Activated CD8-positive, alpha-beta memory T cell treated with anti-CD3 and anti-CD28 coated beads, Interleukin-2, amount 50 U/mL, for 4 hours (primary cell): ENCODE measurements at places on chromosomes 12 and 14.

- DNase-seq: no peak
Measured at GRCh38 chr12:91616416-91616815, 433.8 kb upstream of the DCN start.

DNA sequence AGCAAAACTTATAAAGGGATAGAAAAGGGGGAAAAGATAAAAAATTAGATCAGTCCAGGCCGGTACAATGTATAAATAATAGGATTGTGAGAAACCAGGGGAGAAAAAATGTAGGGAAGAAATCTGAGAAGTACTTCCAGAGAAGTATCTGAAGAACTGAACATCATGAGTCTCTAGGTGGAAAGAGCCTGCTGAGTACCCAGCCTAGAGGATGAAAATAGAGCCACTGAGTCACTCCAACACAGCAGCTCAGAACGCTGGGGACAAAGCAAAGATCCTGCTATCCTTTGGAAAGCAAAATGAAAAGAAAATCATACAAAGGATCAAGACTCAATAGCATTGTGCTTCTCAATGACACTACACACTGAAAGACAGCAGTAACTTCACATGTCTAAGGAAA, 138.0 kb downstream of the ANO6 start:
- DNase-seq: no peak

GRCh38 chr12:113392520-113392919, 11.2 kb downstream of the SDS start:
- no peak for DNase-seq

GRCh38 chr14:104130974-104131651, 7.3 kb upstream of the KIF26A start:
- no peak for DNase-seq

DNA sequence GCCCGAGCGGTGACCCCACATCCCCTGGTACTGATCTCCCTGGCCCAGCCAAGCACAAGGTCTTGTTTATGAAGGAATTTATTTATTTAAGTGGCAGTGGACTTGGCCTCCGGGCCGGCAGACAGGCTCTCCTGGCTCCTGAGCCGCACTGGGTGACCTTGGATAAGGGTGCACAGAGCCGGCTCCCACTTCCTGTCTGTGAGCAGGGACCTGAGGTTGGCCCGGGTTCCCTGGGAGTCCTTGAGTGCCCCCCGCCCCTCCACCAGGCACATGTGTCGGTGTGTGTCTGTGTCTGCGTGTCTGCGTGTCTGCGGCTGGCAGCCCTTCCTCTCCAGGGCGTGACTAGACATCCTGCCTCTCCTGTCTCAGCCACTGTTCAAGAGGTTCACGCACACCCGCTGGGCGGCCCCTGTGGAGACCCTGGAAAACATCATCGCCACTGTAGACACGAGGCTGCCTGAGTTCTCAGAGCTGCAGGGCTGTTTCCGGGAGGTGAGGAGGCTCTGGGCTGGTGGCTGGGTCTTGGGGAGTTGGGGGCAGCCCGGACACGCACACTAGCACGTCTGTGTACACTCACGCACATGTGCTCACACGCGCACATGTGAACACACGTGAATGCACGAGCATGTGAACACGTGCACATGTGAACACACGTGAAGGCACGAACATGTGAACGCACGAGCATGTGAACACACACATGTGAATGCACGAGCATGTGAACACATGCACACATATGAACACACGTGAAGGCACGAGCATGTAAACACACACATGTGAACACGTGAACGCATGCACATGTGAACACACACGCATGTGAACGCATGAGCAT, 9.3 kb downstream of the TNFAIP2 start:
- no peak for DNase-seq

- DNase-seq: peak; percentile 18
Measured at GRCh38 chr12:26125400-26126339, 833 bp upstream of the BHLHE41 start.

DNA sequence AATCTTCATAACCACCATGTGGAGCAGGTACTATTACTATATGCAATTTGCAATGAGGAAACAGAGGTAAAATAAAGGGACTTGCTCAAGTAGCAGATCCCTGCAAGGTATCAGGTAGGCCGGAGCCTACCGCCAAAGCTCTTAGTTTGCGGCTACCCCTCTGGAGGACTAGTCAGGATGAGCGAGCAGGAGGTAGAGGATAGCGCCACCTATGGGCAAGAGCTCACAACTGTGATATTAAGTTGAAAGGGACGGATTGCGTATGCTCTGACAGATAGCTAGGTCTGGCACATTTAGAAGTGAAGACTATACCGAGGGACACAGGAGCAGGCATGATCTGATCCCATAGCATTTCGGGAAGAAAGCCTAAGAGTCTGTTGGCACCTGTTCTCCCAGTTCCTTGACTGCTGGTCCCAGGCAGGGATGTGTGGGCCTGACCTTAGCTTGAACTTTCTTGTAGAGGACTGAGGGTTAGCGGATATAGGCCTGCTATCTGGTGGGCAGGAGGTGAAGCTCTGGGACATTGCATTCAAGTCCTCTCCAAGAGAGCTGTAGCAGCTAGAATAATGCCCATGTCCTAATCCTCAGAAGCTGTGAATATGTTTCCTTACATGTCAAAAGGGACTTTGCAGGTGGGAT, 48.0 kb downstream of the SLC17A8 start:
- DNase-seq: no peak

- DNase-seq: no peak
Measured at GRCh38 chr14:65937079-65937959, 524.8 kb downstream of the FUT8 start.

GRCh38 chr12:46160981-46161690, 107.7 kb downstream of the SLC38A1 start:
- no peak for DNase-seq

DNA sequence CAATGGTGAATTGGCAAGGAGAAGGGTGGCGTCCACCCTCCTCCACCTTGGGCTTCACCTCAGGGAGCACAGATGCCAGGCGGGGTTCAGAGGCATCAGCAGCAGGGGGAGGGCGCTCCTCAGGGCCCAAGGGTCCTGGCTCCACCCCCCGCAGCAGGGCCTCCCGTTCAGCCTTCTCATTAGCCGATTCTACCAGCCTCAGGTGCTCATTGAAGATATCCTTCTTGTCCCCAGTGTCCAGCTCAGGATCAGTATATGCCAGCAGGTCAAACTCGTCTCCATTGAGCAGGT, 19.3 kb upstream of the PRKAG1 start:
- DNase-seq: no peak

GRCh38 chr14:80762641-80763228, 178.8 kb downstream of the CEP128 start:
- no peak for DNase-seq

DNA sequence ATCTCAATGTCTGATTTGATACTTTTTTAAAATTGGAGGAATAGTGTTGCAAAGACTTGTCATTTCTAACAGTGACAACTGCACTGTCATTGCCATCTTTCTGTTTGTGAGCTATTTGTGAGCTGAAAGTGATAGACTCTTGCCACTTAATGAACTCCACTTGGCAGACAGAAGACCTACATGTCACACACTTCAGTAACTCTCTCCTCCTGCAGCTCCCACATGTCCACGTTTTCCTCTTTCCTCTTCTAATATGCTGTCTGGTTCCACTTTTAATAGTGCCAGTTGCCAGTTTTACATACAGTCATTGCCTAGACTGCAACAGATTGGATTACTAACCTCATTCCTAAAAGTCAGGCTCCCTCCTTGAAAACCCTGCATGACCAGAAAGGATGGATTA, 121.5 kb downstream of the CAPZA3 start:
- no peak for DNase-seq

DNA sequence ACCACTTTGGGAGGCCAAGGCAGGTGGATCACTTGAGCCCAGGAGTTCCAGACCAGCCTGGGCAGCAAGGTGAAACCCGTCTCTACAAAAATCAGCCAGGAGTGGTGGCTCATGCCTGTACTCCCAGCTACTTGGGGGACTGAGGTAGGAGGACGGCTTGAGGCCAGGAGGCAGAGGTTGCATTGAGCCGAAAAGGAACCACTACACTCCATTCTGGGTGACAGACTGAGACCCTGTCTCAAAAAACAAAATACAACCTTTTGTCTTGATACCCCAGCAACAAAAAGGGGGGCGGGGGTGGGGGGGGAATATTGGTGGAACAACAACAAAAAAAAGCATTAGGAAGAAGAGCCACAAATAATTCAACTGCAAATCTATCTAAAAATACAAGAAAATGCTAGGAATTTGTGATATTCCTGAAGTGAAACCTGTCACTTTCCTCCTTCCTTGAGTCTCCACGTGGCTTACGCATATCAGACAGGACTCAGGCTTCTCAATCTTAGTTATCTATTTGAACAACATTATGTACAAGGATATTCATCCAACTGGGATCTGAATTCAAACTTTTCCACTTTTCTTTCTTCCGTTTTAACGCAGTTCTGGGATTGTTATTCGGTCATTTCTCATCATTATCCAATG, 1.3 kb downstream of the R3HDM2 start:
- DNase-seq: no peak

GRCh38 chr12:119589634-119590033, 3.9 kb upstream of the TMEM233 start:
- no peak for DNase-seq

GRCh38 chr12:124392667-124393413, 97.9 kb downstream of the RFLNA start:
- no peak for DNase-seq

DNA sequence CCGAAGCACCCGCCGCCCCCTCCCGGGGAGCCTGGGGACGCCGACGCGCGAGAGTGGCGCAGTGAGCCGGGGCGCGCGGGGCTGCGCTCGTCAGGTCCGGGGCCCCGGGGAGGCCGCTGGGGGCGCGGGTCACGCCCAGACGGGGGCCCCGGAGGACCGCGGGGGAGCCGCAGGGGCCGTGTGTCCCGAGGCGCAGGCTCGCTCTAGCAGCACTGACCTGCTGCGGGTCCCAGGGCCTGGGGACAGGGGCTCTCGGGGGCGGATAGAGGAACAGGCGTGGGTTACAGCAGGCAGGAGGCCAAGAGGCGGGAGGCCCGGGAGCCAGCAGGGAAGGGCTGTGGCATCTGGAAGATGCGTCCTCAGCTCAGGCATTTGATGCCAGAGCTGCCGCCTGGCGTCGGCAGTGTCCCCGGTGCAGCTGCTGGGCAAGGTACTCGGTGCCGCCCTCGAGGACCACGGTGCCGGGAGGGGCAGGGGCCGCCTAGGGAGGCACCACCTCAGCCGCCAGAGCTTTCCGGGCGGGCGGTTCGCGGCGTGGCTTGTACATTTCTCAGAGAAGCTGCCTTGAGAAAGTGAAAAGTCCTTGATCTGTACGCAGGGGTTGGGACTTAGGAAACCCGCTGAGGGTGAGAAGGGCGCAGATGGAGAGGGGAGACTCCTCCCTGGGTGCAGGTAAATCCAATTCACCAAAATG, 1.2 kb downstream of the WNT5B start:
- peak; percentile 23 for DNase-seq

DNA sequence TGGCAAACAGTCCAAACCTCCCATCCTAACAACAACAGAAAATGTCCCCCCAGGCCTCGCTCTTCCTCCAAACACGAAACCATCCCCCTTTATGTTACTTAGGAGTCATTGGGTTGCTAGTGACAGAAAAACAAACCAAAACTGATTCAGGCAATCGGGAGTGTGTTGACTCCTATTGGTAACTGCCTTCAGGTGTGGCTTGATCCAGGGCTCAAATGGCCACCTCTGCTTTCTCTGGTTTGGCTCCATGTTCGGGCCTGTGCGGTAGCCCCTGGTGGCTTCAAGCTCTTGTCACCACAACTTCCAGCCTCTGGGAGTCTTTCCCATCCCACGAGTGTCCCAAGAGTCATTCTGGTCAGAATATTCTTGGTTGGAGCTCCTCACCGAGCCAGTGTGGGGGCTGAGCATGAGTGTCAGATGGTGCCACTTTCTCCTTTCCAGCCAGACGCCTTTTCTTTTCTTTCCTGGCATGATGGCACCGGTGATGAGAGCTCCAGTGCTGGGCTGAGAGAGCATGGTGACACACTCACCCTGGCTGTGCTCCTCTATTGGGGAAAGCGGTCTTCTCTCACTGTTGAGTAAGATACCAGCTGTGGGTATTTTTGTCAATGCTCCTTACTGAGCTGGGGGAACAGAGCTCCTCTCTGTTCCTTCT, 38.6 kb downstream of the NOC4L start:
- no peak for DNase-seq

GRCh38 chr14:65934070-65934435, 521.5 kb downstream of the FUT8 start:
- DNase-seq: no peak

- no peak for DNase-seq
Measured at GRCh38 chr14:88910386-88910785, 85.9 kb downstream of the TTC8 start.

- DNase-seq: no peak
Measured at GRCh38 chr14:73295198-73295796, 58.0 kb downstream of the PAPLN start.

DNA sequence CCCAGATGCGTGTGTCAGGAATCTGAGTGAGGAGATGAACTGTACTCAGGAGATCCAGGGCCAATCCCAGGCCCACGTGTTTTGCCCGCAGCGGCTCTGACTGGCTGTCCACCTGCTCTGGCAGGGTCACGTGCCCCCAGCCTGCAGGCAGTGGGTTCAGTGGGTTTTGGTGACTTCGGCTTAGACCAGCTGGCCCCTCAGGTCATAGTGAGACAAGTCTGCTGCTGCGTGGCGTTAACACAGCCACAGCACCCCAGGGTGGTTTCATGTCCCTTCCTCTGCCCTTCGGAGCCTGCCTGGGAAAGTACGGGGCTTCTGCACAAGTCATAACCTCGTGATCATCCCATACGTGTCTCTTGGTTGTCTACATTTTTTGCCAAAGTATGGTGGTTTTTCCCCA, 2.6 kb downstream of the FBRSL1 start:
- no peak for DNase-seq

- no peak for DNase-seq
Measured at GRCh38 chr14:32443890-32444661, 115.0 kb downstream of the AKAP6 start.

DNA sequence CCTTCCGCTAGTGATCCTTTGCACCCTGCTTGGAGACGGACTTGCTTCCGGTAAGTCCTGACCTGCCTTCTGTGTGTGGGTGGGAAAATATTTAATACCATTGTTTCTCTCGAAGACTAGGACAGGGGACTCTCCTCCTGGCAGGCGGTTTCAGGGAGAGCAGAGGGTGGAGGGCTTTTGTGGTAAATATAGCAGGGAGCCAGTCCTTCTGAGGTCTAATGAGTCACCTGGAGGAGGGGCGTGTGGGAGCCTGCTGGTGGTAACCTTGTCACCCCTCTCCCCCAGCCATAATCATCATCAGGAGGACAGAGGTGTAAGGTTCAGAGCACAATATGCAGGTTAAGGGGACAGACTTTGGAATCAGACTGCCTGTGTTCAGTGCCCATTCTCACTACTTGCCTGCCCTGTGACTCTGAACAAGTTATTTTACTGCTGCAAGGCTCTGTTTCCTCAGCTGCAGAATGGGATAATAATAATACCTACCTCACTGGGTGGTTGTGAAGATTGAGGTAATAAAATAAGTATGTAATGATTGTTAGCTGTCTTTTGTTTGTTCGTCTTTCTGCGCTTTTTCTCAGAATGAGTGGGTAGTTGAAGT, 47.4 kb downstream of the SUSD6 start:
- no peak for DNase-seq
